Stromal cell of bone marrow (primary cell): ENCODE measurements at places on chromosomes 3 and 15.
A peak's percentile ranks its signal among the peaks of the same experiment; 100 is the strongest.

GRCh38 chr15:64854526-64854925 lies 12.8 kb downstream of the PLEKHO2 start:
- DNase-seq, result no peak

DNA sequence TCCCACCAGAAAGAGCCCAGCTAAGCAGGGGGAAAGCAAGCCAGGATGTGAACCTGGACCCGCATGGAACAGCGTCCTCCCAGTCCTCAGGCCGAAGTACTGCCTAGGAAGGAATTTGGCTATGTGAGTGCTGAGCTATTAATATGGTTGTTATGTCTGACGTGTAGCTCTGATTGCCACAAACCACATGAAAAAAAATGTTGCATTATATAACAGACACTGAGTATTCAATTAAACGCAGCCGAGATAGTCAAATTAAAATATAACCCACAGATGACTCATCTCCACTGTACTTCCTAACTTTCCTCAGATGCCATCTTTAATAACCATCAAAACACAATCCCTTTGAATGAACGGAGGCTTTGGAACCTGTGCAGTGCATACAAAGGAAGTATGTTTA lies 111.1 kb downstream of the GABRB3 start:
- no peak for DNase-seq

DNA sequence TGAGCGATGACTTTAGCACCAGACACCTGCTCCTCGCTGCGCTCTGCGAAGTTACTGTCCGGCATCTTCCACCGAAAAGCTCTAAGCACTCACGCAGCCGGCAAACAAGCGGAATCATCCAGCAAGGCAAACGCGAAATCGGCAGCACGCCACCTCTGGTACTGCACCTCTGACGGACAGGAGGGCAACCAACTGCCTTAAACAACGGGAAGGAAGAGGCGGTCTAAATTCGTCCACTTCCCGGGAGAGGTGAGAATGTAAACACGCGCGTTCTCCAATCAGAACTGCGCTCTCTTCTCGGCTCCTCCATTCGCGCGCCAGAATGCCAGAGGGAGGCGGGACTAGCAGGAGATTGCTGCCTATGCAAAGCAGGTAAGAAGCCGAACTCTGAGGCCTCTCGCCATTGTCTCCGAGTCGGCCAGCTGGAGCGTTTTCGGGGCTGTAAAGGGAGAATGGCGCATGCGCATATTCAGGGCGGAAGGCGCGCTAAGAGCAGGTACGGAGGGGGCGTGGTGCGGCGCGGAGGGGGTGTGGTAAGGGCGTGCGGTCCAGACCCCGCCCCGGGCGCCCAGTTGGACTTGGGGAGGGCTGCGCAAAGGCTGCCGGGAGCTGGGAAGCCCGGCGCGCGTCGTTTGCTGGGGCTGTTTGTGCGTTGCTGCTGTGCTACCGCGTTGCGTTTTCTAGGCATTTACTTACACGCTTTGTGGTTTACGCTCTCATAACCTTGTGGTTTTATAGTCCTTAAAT lies at the start of the genes BTD and HACL1:
Gene BTD (plus strand): TSS at position 347 of the 747 bp plus-strand sequence. CDS start 33,695 bp downstream, outside the sequence.
Gene HACL1 (minus strand): TSS at position 171 of the 747 bp plus-strand sequence. CDS start 106 bp downstream, at position 65.
- DNase-seq, result peak; percentile 99

GRCh38 chr15:71469413-71469812 lies 340.9 kb upstream of the NR2E3 start:
- DNase-seq, result no peak

DNA sequence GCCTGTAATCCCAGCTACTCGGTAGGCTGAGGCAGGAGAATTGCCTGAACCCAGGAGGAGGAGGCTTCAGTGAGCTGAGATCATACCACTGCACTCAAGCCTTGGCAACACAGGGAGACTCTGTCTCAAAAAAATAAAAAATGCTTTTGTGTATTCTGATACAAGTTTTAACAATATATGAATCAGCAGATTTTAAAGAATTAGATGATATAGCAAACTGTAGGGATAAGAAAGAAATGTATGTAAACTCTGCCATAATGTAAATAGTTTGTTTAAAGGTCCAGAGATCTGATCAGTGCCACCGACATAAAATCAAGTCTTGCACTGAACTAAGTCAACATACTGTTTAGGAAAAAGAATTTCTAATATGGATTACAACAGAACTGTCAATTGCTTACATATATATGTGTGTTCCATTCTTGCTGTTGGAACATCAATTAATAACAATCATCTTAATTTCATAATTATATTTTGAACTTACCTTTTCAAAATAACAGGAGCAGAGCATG lies 208.3 kb downstream of the NEK10 start:
- no peak for DNase-seq

- no peak for DNase-seq
Observed at GRCh38 chr3:171228240-171228639, 201.7 kb upstream of the SLC2A2 start.

GRCh38 chr3:72950372-72950771 lies 46.2 kb upstream of the PPP4R2 start:
- DNase-seq, result no peak

DNA sequence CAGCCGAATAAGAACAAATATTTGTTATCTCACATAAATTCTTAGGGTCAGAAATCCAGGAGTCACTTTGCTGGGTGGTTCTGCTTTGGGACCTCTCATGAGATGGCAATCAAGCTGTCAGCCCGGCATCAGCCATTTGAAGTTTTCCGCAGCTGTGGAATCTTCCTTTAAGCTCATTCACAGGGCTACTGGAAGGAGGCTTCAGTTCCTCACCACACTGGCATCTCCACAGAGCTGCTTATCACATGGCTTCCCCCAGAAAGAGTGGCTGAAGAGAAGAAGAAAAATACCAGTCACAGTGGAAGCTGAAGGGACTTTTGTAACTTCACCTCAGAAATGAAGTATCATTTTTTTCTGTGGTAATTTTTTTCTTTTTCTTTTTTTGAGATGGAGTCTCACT lies 267.7 kb downstream of the CHL1 start:
- DNase-seq, result no peak

DNA sequence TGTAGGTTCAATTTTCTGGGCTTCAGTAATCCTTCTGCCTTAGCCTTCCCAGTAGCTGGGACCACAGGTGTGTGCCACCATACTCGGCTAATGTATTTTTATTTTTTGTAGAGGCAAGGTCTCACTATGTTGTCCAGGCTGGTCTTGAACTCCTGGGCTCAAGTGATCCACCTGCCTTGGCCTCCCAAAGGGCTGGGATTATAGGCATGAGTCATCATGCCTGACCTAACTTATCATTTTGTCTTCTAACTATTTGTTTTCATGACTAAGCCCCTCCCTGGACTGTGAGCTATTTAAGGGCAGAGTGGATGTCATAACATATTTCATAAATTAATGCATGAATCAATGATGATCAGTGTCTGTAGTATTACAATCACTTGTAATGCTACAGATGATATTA lies 56.1 kb upstream of the PIAS1 start:
- DNase-seq, result peak; percentile 41

DNA sequence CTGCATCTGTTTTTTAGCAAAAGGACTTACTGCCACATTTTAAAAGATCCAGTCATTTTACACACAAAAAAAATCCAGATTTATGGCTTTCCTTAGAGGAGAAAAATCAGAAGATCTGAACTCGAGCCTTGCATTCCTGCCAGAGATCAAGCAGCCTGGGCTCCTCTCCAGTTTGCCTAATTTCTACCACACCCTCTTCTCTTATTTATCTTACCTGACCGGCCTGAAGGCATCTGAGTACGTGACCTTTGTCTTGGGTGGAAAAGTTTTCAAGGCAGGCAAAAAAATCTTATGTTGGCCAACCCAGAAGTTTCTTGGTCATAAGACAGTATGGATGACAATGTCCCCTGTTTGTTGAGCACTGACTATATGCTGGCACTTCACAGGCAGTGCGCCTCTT lies 60.3 kb downstream of the CHRD start:
- DNase-seq, result no peak

DNA sequence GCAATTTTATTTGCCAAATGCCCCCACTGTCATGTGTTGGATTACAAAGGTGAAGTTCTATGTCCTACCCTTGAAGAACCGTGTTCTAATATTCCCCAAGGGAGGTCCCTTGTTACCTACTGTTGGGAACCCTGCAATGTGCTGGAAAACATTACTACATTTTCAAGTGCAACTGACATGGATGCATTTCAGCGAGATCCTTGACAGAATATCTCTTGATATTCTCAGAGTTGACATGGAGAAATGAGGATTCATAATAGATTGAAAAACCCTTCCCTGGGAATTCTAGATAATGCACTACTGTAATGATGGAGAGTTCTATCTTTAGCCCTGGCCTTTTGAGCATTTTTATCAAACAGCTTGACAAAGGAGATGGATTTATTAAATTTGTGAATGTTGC lies 397.4 kb downstream of the FEZF2 start:
- no peak for DNase-seq

GRCh38 chr3:126028096-126028495 lies 55.8 kb downstream of the SLC41A3 start:
- no peak for DNase-seq

DNA sequence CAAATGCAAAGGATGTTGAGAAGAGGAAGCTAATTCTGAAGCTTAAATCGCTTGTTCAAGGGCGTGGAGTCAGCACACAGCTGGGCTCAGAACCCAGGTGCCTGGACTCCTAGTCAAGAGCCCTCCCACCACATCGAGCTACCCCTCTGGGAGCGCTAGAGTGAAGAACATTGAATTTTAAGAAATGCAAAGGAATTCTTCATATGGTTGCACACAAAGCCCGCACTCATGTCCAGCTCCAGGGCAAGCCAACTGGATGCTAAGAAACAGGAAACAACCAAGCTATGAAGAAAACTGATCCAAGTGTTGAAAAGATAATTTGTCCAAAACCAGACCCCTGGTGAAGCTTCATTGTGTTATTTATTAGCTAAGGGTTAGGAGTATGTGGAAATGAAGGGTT lies 122.3 kb downstream of the ALDH1A2 start:
- no peak for DNase-seq

DNA sequence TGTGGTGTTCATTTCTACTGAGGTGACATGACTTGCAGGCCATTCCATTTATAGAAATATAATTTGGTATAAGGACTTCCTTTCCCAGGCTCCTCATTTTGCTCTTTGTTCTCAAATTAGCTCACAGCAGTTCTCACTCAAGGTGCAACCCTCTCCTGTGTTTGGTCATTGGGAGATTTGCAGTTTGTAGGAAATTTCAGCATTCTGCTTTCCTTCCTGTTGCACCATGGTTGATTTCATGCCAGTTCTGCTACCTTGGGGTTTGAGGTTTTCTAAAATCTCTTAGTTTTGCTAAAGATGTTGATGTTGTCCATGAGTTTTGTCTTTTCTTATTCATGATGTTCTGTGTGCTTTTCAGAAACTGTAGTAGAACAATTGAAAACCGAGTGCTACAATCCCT lies 65.7 kb upstream of the PROK2 start:
- DNase-seq, result no peak

GRCh38 chr15:26287381-26287780 lies 424.3 kb upstream of the ATP10A start:
- DNase-seq, result no peak

DNA sequence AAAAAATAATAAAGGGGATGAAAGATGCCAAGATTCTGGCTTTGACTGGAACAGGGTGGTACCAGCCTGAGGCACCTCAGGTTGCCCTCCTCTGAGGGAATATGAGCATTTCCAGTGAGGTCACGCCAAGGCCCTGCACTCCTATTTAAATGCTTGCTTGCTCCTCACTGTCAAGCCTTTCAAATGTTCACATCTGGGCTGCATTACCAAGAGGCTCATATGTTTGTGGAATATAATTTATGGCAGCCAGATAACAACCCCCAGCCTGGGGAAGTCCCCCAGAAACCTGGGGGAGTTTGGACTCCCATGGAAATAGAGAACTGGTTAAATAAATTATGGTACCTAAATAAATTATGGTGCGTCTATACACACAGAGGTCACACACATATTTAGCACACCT lies 88.4 kb downstream of the FRMD4B start:
- no peak for DNase-seq

- DNase-seq, result no peak
Observed at GRCh38 chr3:196749125-196749524, 9.5 kb downstream of the PAK2 start.
